ENCODE measurements at places on chromosomes 4 and X. TPM values are rescaled to one million over a fixed set of nuclear protein-coding genes. Genes with fewer than 3 reads are reported as not detected.

MAGEE1 gene
- total RNA-seq, result 0.95 TPM

SLITRK4 gene
- 1.2 TPM for total RNA-seq

IL3RA gene
- total RNA-seq, result 12.3 TPM

NR3C2 gene
- 1.2 TPM for total RNA-seq

SYNPO2 gene
- total RNA-seq, result 19.0 TPM

DNA sequence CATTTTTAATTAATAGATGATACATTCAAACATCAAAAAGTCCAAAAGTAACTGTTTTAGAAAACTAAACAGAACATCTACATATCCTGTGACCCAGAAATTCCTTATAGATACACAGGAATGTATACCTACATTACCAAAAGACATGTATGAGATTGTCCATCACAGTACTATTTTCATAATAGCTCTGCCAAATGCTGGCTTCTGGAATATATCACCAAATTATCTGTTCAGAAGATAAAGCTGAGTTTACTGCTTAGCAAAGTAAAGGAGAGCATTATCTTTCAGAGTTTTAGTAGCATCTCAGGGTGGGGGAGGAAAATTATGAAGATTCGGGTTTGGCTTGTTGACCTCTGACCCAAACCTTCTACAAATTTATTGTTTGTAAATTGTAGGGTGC is 368.9 kb upstream of the SLC7A11 start:
- no peak for DNase-seq
- H3K4me1 ChIP-seq, result no peaks in the 10 kb centered on the region
- no peak overlapping the region for H3K4me3 ChIP-seq
- H3K27me3 ChIP-seq, result no peaks in the 10 kb centered on the region
- no peak overlapping the region for H3K27ac ChIP-seq
- no peaks in the 10 kb centered on the region for H3K36me3 ChIP-seq

DNA sequence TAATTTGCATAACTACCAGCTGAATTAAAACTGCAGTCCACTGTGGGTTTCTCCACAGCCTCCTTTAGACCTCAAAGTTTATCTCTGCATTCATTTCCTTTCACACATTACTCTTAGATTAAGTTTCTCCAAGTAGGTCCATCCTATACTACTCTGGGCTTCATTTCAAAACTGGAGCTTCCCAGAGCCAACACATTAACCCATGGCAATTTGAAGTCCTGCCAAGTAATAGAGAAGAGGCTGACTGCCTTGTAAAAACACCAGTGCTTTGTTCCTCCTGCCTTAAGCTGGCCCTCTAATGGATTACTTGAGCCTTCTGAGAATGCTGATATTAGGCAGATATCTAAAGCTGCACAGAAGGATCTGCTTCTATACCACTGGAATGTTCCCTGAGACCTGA is 997.2 kb upstream of the SLIT2 start:
- no peak for DNase-seq
- no peaks in the 10 kb centered on the region for H3K4me1 ChIP-seq
- H3K27me3 ChIP-seq, result no peaks in the 10 kb centered on the region

- no peaks in the 10 kb centered on the region for H3K27me3 ChIP-seq
- no peak for DNase-seq
- no peak overlapping the region for H3K27ac ChIP-seq
- no peak overlapping the region for H3K4me3 ChIP-seq
- no peaks in the 10 kb centered on the region for H3K4me1 ChIP-seq
Measured at GRCh38 chr4:140863197-140863596, 107.0 kb upstream of the TBC1D9 start.

GRCh38 chr4:43882470-43882869 is 566.1 kb downstream of the KCTD8 start:
- no peak overlapping the region for H3K27ac ChIP-seq
- no peak for DNase-seq
- no peaks in the 10 kb centered on the region for H3K36me3 ChIP-seq
- no peaks in the 10 kb centered on the region for H3K27me3 ChIP-seq
- H3K4me1 ChIP-seq, result no peaks in the 10 kb centered on the region

GRCh38 chr4:76306882-76307659 is 538 bp downstream of the STBD1 start:
- peak overlapping the region; percentile 84 for H3K4me3 ChIP-seq
- peak overlapping the region; percentile 80 for H3K27ac ChIP-seq
- H3K4me1 ChIP-seq, result no peaks in the 10 kb centered on the region
- H3K36me3 ChIP-seq, result peaks cover 19% of the 10 kb centered on the region
- H3K27me3 ChIP-seq, result no peaks in the 10 kb centered on the region
- no peak for DNase-seq

Data from esophagus squamous epithelium (tissue), 5 donors.